ENCODE measurements at places on chromosomes 6 and 20.

DNA sequence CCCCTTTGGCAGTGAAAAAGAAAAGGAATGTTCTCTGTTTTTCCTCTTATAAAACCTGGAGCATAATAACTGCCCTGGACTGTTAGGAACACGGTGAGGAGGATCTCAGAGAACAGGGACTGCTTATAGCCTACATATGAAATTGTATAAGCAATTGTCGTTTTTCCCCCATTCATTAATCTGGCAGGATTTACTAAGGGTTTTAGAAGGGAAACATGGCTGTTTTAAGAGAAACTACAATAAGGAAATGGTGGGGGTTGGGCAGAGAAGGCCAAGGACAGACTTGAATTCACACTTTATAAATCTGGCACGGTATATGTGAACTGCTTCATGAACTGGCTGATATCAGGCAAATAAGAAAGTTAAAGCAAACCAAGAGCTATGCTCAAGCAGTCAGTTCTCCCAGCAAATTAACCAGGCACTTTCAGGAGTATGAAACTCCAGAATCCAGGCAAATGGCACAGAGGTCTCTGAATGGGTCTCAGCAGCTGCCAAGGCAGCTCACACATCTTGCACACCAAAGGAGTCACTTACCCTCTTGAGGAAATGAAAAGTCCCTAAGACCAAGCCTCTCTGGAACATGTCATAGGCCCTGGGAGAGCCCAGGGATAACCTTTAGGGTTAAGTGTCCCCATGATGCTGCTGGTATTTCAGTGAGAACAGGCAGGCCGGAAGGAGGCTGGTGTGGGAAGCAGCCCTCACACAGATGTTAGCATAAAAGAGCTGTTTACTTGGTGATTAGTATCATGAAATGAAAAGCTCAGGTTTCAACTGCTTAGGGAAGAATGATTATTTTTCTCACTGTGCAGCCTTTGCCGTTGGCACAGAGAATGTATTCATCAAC is 260.5 kb upstream of the MARCKS start:
- no peak for DNase-seq

DNA sequence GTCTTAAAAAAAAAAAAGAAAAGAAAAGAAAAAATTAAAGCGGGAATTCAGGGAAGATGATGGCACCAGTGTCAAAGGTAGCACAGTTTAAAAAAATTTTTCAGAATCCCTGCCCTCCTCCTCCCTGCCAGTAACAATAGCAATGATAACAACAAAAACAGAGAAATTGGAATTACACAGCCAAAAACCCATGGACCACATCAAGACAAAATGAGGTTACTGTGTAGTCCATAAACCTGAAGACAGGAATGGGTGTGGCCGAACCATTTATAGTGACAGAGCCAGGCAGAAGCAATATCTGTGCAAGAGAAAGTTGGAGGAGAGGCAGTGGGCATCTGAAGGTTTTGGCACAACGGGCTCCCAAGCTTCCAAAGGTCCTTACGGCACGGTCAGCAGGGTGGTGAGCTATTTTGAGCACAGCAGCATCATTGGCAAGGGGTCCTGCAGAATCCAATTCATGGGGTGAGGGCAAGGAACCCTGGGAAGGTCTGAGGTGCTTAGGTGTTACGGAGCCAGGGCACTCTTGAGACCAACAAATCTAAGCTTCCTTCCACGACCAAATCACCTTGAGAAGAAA is 202.3 kb downstream of the GMPR start:
- no peak for DNase-seq

DNA sequence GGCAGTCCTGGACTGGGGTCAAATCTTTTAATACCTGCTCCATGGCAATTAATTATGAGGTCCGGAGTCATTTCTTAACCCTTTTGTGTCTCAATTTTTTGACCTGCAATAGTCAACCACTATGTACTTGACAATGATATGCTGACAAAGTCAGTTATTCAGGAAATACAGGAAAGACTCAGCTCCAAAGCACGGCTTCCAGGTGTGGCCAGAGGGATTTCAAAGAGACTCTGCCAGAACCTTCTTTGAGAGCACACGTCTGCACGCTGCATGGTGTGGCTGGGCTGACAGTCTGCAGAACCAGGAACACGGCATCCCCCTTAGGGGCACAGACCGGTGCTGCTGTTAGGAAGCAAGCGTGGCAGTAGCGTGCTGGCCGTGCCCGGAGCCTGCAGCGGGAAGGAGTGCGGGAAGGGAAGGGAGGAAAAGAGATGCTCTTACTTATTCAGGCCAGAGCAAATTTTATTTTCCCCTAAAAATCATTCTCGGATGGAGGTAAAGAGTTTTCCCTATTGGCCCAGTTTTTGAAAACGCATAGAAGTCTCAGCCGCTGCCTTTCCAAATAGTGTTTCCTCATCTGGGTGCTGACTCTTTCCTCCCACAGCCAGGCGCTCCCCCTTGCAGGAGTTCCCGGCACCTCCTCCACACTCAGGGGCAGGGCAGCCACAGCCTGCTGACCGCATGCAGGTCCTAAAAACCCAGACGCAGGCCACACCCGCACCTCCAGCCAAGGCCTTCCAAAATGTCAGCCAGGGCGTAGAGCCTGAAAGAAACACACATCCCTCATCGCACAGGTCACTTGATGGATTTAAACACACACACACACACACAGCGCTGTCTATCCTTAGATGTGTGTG is 187.4 kb upstream of the SNX9 start:
- no peak for DNase-seq

DNA sequence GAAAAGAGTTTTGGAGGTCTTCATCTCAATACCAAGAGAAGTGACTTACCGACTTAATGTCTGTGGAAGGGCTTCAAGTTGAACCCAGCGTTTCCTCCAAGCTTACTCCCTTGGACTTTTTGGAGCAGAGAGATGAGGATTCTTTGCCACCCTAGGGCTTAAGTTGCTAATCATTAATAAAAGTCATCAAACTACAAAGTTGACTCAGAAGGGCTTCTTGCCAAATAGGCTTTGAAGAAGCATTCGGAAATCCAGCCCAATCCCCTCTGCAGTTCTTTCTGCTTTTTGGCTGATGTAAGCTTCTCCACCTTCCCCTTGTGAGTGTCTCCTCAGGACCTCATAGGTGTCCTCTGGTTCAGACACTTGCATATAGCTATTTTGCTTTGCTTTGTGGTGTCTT is at the start of gene SLC17A3:
SLC17A3 (minus strand) TSS at position 126 of the 400 bp plus-strand sequence. CDS start 5,856 bp downstream, outside the sequence.
- no peak for DNase-seq

DNA sequence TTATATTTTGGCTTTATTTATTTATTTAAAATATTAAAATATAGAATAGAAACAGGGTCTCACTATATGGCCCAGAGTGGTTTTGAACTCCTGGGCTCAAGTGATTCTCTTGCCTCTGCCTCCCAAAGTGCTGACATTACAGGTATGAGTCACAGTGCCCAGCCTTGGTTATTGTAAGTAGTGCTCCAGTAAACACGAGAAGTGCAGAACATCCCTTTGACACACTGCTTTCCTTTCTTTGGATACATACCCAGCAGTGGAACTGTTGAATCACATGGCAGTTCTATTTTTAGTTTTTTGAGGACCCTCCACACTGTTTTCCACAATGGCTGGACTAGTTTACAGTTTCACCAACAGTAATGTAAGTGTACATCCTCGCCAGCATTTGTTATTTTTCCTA is 203.9 kb downstream of the PHF3 start:
- DNase-seq = no peak

DNA sequence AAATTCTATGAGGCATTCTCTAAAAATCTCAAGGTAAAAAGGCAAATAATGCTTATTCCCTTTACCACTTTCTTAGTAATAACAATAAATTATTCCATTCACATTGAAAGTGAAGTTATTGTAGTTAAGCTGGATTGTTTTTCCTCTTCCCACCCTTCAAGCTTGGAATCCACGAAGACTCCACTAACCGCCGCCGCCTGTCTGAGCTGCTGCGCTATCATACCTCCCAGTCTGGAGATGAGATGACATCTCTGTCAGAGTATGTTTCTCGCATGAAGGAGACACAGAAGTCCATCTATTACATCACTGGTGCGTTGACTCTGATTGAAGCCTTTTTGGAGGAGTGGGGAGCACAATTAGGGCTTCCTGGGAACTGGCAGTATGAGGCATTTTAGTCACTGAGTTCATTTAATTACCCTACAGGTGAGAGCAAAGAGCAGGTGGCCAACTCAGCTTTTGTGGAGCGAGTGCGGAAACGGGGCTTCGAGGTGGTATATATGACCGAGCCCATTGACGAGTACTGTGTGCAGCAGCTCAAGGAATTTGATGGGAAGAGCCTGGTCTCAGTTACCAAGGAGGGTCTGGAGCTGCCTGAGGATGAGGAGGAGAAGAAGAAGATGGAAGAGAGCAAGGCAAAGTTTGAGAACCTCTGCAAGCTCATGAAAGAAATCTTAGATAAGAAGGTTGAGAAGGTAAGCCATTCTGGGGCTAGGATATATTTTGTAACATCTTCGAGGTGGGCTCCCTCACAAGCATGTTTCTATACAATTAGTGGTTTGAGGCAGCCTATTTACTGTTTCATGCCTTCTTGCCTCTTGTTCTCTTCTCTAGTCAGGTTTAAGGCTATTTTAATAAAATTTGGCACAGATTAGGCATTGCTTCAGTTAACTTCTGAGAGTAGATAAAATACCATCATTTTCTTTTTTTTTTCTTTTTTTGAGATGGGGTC is 4.9 kb downstream of the HSP90AB1 start:
- no peak for DNase-seq

GRCh38 chr6:69861986-69862385 is 4.4 kb upstream of the COL19A1 start:
- DNase-seq = no peak

- no peak for DNase-seq
Measured at GRCh38 chr6:136503303-136504029, 46.8 kb downstream of the MAP7 start.

- DNase-seq = no peak
Measured at GRCh38 chr20:13028001-13028400, 19.2 kb downstream of the SPTLC3 start.

DNA sequence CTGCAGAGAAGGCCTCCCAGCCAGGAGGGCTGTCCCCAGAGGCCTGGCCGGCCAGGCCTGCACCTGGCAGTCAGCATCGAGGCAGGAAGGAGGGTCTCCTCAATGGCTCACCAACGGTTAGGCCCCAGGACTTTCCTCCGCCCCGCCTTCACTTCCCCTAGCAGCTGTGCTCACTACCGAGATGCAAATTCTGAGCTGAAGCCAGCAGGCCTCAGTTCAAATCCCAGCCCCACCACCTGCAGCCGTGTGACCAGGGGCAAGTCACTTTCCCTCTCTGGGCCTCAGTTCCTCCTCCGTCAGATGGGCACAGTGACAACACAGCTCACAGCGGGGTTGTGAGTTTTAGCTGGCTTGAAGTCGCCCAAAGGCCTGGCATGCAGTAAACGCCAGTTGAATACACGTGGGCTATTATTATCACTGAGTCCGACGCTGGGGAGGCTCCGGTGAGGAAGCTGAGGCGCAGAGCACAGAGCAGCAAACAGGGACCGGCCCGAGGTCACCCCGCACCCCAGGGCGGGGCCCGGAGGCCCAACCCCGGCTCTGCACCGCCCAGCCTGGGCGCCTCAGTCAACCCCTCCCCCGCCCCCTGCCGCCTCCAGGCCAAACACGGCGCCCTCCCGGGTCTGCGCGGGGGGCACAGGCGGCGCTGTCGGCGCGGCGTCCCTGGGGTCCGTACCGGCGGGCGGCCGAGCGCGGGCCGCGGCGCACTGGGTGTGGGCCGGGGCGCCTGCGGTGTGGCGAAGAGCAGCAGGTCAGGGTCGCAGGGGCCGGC is 671 bp downstream of the E2F1 start:
- DNase-seq = peak; percentile 69

GRCh38 chr6:4906293-4907276 is 97.3 kb downstream of the RPP40 start:
- DNase-seq = no peak

- peak; percentile 86 for DNase-seq
Measured at GRCh38 chr6:26311012-26311384, 54.0 kb upstream of the BTN3A2 start.

DNA sequence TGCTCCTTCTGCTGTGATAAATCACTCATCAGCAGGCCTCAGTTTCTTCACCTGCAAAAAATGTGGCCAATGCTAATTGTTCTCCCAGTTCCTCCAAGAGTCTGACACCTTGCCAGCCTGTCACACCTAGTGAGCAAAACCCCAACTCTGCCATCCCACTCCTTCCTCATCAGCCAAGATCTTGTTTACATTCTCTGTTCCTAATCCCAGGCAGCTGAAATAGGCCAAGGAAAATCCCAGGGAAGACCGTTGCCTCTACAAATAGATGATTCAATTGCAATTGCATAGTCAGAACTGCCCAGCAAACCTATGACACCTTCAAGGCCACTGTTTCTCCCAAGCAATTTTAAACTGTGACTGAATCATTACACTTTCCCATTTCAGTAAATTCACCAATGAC is 78.7 kb downstream of the GMDS start:
- no peak for DNase-seq

GRCh38 chr20:3887876-3888620 is 1.1 kb upstream of the PANK2 start:
- no peak for DNase-seq

- DNase-seq = no peak
Measured at GRCh38 chr20:51788822-51789221, 13.5 kb downstream of the SALL4 start.

GRCh38 chr20:62116558-62117361 is 5.5 kb upstream of the LSM14B start:
- DNase-seq = no peak

GRCh38 chr6:10999994-11000393 is 44.1 kb downstream of the ELOVL2 start:
- no peak for DNase-seq

GRCh38 chr6:408599-409102 is 17.1 kb downstream of the IRF4 start:
- no peak for DNase-seq

DNA sequence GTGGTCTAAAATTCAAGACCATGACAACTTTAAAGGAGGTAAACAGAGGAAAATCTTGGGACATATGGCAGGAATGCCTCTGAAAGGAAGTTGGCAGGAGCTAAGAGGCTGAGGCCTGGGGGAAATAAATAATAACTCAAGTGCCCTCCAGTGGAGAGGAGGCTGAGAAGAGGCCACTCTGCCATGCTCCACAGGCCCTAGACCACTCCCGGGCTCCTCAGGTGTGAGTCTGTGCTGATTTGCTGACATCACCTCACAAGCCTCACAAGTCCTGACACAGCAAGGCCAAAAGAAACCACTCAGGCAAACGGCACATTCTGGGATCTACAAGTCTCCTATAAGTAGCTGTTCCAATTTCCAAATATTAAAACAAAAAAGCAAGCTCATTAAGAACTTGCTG is 91.0 kb upstream of the RIPOR2 start:
- DNase-seq = no peak

Data from activated CD4-positive, alpha-beta T cell treated with anti-CD3 and anti-CD28 coated beads, Interleukin-2, Interleukin-4, amounts not matched to agents 100 ng/mL and 50 ng/mL, durations not matched to agents 16 hours and 8 hours (primary cell).